ENCODE measurements at places on chromosomes 12 and 14.
A peak's percentile ranks its signal among the peaks of the same experiment; 100 is the strongest.

GRCh38 chr12:123998991-123999359 lies 26.0 kb downstream of the ZNF664 start:
- no peak for DNase-seq

- no peak for DNase-seq
Measured at GRCh38 chr12:14157088-14157747, 175.8 kb upstream of the GRIN2B start.

DNA sequence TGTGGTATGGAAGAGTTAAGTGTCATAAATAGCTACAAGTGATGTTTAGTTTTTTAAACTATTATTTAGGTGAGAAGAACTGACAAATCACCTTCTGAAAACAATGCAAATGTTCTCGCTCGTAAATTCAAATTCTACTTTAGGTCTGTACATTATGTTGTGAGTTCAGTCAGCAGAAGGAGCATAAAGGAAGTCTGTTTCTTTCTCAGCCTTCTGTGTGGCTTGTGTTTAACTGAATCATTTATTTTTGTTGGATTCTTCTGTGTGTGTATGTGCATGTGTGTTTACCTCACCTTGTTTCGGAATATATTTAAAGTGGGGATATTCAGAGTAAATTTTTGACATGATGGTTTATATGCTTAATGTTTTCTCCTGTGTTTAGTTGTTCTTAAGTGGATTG lies 285.9 kb downstream of the TMTC2 start:
- DNase-seq: no peak

GRCh38 chr12:41485203-41485602 lies 297.1 kb downstream of the PDZRN4 start:
- DNase-seq: no peak

GRCh38 chr14:55316564-55316963 lies 45.3 kb downstream of the FBXO34 start:
- DNase-seq: no peak

DNA sequence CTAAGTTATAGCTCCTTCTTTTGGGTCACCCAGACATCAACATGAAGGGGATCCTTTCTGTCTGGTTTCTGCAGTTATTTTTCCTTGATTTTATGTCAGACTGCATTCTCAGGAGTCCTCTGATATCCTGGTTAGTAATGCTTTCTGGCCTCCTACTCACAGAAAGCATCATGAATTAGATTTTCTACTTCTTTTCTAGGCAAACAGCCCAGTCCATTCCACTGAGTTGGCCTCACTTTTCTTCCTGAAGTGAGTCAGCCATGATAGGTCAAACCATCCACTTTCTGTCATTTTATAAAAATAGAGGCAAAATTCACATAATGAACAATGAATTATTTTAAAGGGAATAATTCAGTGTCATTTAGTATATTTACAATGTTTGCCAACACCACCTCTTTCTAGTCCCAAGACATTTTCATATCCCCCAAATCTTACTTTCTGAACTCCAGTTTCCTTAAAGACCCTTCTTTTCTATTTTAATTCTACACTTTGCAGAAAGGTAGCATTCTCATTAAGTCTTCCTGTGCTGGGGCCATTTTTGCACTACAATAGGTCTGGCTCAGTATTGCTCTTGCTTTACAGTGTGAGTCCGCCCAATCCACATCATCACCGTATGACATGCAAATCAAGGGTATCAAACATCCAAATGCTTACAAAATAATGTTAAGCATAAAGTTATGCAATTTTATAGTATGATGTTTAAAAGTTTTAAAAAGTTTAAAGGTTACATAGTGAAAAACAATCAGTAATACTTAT lies 95.1 kb downstream of the UNC79 start:
- no peak for DNase-seq

DNA sequence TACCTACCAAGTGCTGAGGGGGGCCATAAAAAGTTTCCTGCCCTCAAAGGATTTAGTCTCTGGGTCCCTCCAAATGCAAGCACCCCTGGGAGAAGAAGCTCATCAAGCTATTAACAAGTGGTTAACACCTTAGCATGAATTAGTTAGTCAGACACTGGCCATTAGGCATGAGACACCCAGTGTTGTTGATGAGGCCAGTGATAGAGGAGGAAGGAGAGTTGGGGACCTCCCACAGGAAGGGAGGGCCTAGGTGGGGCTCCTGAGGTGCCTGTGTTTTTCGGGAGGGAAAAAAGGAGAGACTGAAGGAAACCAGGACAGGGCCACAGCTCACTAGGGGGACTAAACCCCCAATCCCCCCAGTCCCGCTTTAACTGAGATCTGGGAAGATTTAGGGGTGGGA lies 4.5 kb upstream of the KRT71 start:
- no peak for DNase-seq

GRCh38 chr14:99035268-99035667 lies 236.7 kb downstream of the BCL11B start:
- no peak for DNase-seq

GRCh38 chr14:50062438-50063085 lies 53.8 kb downstream of the VCPKMT start:
- peak; percentile 68 for DNase-seq

GRCh38 chr12:92400006-92400405 lies 254.4 kb upstream of the BTG1 start:
- no peak for DNase-seq

DNA sequence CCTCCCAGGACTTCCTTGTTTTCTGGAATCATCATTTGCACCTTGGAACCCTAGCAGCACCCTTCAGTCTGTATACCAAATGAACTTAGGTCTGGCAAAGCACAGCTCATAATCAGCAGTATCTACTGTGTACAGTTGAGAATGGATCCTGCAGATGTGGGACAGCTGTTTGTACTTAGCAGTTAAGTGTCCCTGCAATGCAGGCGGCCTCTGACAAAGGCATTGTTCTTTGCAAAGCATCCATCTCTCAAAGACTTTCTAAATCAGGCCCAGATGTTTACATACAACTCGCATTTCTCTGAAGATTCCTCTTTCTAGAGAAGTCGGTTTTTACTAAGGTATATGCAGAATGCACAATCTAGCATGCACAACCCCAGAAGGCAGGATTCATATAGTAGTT lies 170.5 kb upstream of the RBM19 start:
- no peak for DNase-seq

DNA sequence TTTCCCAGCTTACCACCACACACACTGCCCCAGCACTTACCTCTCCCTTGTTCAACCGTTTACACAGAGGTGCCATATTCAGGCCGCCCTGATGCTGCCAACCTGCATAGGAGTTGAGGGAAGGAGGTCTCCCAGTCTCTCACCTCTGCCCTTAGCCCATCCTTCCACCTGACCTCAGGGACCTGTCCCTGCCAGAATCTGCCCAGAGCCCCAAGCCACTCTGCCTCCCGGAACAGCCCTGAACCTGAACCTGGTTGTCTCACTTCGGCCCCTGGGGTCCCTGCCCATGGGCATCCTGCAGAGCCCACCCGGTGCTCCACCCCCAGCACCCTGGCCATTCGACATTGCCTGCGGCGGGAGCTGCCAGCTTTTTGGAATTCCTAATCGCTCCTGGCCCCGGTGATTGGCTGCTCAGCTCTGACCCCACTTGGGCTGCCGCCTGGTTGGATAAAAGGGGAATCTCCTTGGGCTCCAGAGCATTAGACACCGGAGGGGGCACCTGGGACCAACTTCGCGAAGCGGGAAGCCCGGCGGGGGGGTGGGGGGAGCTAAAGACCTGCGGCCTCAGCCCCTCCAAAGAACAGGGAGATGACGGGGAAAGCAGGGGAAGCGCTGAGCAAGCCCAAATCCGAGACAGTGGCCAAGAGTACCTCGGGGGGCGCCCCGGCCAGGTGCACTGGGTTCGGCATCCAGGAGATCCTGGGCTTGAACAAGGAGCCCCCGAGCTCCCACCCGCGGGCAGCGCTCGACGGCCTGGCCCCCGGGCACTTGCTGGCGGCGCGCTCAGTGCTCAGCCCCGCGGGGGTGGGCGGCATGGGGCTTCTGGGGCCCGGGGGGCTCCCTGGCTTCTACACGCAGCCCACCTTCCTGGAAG lies at the start of gene VSX2:
VSX2 (plus strand) TSS at position 476 of the 874 bp plus-strand sequence; CDS start at position 589, 113 bp downstream.
- DNase-seq: no peak

DNA sequence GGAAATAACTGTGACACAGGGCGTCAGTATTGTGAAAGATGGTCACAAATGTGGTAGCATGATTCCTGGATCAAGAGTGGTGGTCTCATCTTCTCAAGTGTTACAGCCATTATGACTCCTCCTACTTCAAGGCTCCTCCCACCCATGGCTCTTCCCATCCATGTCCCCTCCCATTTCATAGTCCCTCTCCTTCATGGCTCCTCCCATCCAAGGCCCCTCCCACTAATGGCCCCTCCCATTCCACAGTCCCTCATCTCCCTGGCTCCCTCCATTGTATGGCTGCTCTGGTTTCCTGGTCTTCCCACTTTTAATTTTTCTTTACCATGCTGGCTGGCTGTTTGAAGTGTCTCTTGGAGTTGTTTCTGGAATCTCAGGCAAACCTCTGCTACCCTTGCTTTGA lies 1375.2 kb upstream of the TMEM132C start:
- no peak for DNase-seq

- DNase-seq: no peak
Measured at GRCh38 chr14:102849526-102850379, 72.5 kb downstream of the TRAF3 start.

DNA sequence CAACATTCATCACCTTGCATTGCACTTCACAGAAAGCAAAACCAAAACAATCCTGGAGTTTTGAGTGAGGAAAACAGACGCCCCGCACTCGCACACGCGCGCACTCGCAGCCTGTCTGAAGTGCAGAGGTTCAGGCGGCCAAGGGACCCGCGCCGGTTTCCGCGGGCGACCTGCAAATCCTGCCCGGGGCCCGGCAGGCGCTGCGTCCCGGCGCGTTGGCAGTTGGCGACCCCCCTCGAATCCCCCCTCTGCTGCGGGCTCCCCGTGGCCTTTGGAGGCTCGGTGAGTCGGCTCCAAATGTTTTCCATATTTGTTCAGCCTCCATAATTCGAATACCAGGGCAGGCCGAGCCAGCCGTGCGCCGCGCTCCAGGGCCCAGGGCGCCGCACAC lies at the start of gene SSPN:
SSPN (plus strand) TSS at position 324 of the 391 bp plus-strand sequence. CDS start 100 bp downstream, outside the sequence.
- no peak for DNase-seq

GRCh38 chr12:117188961-117189724 lies 1.1 kb downstream of the FBXO21 start:
- no peak for DNase-seq

GRCh38 chr14:61454545-61454944 lies 133.2 kb downstream of the PRKCH start:
- no peak for DNase-seq

DNA sequence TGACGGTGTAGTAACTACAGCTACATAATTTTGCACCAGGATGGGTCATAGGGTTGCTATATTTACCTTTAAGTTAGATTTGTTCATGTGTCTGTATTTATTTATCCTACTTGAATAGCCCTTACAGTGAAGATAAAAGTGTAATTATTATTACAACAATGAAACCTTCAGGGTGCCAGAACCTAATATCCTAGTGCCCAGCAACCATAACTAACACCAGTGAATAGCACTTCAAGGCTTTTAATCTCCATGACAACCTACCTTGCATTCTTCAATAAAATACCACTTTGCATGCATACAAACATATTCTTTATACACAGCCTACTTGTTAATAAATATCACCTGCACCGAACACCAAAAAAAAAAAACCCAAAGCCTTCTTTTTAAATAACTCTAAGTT lies 58.7 kb upstream of the G2E3 start:
- no peak for DNase-seq

DNA sequence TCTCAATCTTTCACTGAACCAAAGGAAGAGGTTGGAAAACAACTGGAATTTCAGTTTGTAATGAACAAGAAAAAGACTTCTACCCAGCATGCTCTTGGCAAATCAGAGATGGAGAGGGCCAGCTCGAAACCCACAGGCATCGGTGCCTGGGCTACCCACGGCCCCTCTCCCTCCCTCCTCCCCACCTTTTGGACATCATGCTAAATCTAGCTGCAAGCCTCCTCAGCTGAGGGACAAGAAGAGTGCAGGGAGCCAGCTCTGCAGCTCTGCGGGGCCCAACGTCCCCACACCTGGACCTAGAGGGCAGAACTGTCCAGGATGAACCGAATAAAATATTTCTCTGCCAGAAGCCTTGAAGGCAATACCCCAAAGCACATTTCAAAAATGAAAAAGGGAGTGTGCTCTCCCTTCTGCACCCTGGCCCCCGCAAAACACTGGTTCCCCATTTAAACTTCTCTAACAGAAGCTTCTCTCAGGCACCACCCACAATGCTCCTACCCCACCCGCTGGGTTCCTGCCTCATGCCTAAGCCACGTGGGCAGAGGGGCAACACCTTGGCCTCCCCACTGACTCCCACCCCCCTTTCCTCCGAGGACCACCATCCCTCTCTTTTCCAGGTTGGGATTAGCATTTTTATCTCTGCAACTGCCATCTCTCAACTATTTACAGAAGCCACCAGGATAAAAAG lies 8.2 kb downstream of the CAMKK2 start:
- no peak for DNase-seq

DNA sequence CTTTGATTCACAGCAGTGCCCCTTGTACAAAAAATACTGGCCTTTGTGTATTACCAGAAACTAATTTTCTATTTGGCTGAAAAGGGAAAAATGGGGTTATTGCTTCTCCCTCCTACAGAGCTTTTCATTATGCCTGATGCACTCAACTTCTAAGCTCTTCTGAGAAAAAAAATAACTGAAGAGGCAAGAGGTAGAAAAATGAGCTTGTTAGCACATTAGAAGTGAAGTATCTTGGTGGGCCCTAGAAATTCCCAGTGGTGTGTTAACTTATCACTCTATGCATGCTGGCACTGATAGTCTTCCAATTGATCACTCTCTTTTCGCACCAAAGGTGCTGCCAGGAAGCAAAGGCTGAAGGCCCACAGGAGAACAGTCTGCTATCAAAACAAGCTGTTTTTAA lies 17.1 kb downstream of the INSM2 start:
- no peak for DNase-seq

GRCh38 chr14:73780391-73780790 lies 66.2 kb upstream of the PNMA1 start:
- no peak for DNase-seq

DNA sequence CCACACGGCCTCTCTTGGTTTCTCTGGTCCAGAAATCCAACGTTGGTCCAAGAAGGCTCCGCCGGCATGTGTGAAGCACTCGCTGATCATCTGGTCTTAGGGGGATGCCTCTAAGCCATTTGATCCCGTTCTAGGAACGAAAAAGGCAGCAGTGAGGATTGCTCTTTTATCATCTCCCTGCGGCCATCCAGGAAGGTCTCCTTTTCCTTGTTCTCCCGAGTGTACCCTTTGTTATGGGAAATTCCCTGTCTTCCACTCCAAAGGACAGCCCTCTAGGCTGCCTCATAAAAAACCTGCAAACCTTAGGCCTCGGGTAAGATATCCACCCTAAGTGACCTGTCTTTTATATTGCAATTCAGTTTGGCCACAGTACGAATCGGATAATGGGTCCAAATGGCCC lies 85.8 kb downstream of the TMTC3 start:
- no peak for DNase-seq

DNA sequence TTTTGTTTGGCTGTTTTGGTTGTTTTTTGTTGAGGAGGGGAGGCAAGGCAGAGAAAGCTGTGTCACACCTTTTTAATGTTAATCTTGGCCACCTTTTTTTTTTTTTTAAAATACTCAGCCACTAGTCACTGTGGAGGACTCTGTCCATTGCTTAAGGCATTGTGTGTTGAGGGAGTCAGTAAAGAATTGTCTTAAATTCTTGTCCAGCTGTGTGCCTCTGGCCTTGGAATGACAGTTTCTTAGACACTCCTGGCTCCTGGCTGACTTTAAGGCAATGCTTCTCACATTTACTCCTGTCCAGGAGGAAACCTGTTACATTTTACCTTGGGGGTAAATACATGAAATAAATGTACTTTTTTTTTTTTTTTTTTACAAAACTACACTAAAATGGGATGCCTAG lies 18.1 kb upstream of the SMCO2 start:
- no peak for DNase-seq
